ENCODE measurements at places on chromosomes 5 and 9. TPM values are rescaled to one million over a fixed set of nuclear protein-coding genes. Genes with fewer than 3 reads are reported as not detected.

DNA sequence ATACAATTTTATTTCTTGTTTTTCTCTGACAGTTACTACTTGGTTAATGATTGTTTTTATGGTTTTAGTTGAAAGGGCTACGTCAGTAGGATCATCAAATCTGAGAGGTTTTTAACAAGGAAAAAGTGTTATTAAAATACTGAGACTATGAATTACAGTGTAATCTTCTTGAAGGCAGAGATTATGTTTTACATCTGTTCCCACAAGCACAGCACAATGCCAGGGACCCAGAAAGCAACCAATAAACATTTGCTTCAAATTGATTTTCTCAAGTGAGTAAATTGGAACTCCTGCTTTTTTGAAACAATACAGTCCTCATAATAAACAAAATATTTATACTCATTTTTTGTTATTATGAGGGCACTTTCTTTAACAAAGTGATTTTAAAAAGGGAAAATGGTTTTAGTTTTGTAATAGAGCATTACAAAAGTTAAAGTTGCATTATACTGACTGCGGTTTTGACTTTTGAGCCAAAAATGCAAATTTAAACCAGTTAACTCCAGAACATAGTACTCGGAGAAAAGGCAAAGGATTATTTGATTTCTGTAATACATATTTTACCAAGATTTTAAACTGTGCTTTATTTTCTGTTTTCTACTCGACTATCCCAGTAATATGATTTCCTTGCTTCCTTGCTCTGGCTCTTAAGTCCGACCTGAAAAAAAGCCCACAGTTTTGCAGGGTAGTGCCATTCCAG, 176.9 kb downstream of the GDNF start:
- no peak for DNase-seq

- DNase-seq: no peak
Measured at GRCh38 chr5:83665631-83666030, 55.0 kb downstream of the HAPLN1 start.

The STPG3 gene
- not detected for polyA plus RNA-seq

- no peak for DNase-seq
Measured at GRCh38 chr5:39774605-39775004, 349.8 kb upstream of the DAB2 start.

GRCh38 chr5:10736354-10736753, 24.7 kb downstream of the DAP start:
- DNase-seq: no peak

- DNase-seq: no peak
Measured at GRCh38 chr5:4627131-4627530, 513.0 kb upstream of the ADAMTS16 start.

GRCh38 chr5:89270901-89271300, 387.9 kb upstream of the MEF2C start:
- DNase-seq: no peak

DNA sequence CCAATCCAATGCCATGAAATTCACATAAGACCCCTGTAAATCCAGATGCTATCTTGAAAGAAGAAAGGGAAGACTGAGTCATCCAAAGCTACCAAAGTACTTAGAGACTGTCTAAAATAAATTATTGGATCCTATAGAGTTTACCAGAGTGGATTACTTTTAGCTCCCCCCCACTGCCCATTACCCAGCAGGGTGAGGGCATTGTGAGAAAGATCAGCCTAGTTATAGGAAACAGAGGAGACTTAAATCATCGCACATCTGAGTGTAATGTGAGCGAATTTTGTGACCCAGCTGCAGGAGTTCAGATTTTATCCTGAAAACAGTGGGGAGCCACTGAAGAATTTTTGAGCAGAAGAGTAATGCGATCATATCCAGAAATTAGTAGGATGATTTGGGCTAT, 1.6 kb upstream of the ENHO start:
- no peak for DNase-seq

DNA sequence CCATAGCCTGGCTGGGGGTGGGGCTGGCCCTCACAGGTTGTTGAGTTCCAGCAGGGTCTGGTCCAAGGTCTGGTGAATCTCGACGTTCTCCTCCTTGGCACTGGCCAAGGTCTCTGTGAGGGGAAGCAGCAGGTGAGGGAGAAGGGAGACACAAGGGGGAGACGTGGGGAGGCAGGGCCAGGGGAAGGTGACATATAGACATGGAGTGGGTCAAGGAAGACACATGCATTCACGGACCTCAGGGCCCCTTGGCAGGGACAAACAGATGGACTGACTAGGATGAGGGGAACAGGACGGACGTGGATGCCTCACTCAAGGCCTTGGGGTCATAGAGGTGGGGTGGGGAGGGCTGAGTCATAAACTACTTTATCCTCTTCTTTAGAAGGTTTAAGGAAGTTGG, 7.7 kb downstream of the TPM2 start:
- DNase-seq: no peak

- no peak for DNase-seq
Measured at GRCh38 chr5:136522217-136522956, 157.0 kb upstream of the TRPC7 start.

- DNase-seq: no peak
Measured at GRCh38 chr5:54361691-54362411, 51.5 kb upstream of the ARL15 start.

- no peak for DNase-seq
Measured at GRCh38 chr5:172542651-172543131, 88.4 kb upstream of the SH3PXD2B start.

GRCh38 chr5:34455098-34455497, 201.0 kb upstream of the RAI14 start:
- DNase-seq: no peak

The GARIN3 gene
- not detected for polyA plus RNA-seq

- no peak for DNase-seq
Measured at GRCh38 chr5:36619012-36619635, 12.7 kb downstream of the SLC1A3 start.

The STC2 gene
- 8.9 TPM for polyA plus RNA-seq

The LCN9 gene
- polyA plus RNA-seq: not detected

- DNase-seq: no peak
Measured at GRCh38 chr9:99515895-99516656, 294.0 kb downstream of the SEC61B start.

DNA sequence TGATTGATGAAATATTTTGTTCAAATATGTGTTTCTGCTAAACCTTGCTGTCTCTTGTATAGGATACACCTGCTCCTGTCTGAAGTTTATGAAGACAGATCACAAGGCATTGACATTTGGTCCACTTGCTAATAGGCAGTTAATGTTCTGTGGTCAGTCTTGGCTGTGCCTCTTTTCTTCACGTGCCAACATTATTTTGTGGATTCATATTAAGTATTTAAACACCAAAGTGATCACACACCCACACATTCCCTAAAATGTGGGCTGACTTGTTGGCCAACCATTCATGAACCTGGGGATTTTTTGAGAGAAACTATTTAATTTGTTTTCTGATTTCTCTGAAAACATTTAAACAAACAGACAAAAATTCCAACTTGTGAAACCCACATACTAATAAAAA, 33.7 kb downstream of the ZNF462 start:
- no peak for DNase-seq

- no peak for DNase-seq
Measured at GRCh38 chr9:7762600-7762999, 37.0 kb downstream of the DMAC1 start.

- no peak for DNase-seq
Measured at GRCh38 chr5:137696481-137696880, 39.4 kb downstream of the KLHL3 start.

DNA sequence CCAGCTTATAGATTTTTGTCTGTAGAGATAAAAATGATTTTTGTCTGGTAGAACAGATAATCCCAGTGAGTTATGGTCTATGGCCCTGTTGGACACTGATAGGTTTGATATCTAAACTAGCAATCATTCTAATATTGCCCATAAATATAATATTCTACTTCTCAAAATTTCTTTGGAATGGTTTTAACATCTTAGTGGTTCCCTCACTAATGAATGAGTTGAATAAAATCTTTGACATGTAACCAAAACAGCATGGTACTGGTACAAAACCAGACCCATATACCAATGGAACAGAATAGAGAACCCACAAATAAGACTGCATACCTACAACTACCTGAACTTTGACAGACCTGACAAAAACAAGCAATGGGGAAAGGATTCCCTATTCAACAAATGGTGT, 219.7 kb downstream of the SEC61B start:
- DNase-seq: no peak

The ARL14EPL gene
- polyA plus RNA-seq: not detected

DNA sequence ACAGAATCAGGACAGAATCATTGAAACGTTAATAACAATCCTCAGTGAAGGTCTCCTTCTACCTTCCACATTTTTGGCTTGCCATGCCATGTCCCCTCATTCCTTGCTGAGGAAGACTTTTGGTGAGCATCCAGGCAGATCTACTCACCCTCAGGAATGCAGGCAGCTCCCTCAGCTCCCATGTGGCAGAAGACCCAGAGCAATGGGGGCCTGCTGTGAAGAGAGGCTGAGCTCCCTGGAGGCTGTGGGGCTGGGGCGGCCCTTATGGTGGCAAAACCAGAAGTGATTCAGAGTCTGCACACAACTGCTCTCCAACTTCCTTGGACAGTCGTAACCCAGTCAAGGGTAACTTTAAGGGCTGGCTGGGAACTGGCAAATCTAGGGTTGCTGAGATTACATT, 247.2 kb upstream of the EFNA5 start:
- DNase-seq: no peak

GRCh38 chr9:84701801-84702200, 32.3 kb downstream of the NTRK2 start:
- no peak for DNase-seq

The CER1 gene
- not detected for polyA plus RNA-seq

DNA sequence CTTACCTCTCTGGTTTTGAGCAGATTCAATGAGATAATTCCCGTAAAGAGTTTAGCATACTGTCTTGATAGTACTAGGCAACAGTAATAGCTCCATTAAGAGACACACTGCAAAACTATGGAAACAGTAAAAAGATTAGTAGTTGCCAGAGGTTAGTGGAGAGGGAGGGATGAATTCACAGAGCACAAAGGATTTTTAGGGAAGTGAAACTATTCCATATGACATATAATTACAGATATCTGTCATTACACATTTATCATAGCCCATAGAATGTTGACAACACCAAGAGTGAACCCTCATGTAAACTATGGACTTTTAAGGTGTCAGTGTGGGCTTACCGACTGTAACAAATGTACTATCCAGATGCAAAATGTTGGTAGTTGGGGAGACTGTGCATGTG, 176.4 kb upstream of the PLCXD3 start:
- no peak for DNase-seq

DNA sequence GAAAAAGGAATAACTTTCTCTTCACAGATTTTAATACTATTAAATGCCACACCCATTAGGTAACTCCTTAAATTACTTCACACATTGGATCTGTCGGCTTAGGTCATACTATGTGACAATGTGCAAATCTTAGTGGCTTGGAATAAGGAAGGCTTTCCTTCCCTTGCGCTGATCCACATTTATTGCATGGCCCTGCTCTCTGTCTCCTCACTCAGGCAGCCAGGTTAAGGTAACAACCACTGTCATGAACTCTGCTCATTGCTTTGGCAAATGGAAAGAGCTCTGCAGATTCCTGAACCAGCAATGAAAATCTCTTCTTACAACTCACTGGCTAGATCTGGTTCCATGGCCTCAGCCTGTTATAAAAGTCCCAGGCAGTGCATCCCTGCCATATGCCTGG, 121.9 kb upstream of the NFIB start:
- no peak for DNase-seq

DNA sequence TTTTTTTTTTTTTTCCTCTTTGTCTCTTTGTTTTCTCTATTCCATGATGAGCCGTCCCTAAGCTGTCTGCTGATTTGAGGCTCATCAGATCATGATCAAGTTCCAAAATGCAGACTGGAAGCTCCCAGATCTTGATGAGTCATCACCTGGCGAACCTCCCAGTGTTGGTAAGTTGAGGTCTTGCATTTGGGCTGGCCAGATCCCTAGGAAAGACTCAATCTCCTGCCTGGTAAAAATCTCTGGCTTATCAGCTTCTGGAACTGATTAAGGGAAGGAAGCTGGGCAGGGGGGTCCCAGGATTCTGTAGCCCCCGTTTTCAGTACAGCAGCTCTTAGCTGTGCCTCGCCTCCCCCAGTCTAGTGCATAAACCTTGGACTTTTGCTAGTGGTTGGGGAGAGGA, 69.0 kb downstream of the TSPAN17 start:
- DNase-seq: no peak

The GLDC gene
- polyA plus RNA-seq: 2.9 TPM

The OBP2B gene
- not detected for polyA plus RNA-seq

The NUTM2G gene
- polyA plus RNA-seq: not detected

The CEP72 gene
- polyA plus RNA-seq: 3.6 TPM

- DNase-seq: no peak
Measured at GRCh38 chr9:3014178-3014577, 170.3 kb upstream of the PUM3 start.

DNA sequence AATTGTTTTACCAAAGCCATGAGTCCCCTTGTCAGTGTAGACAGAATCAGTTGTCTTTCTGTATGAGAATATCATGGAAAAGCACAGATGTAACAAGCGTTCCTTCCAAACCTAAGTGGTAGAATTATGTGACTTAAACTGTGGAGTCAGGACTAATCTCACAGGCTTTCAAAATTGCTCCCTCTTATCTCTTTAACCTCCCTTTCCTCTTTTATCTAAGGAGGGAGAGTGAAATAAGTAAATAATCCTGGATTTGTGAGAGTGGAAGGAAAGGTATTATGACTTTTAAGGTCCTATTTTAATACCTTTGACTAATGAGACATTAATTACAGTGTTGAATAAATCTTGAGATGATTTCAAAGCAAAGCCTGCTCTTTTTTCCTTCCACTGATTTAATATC, 52.4 kb upstream of the LIFR start:
- DNase-seq: no peak
